Activated CD4-positive, alpha-beta memory T cell treated with anti-CD3 and anti-CD28 coated beads for 36 hours (primary cell): ENCODE measurements at places on chromosomes 2 and 18. TPM values are rescaled to one million over a fixed set of nuclear protein-coding genes. Genes with fewer than 3 reads are reported as not detected.

ERBB4 gene
- total RNA-seq, result not detected

GRCh38 chr18:53887447-53887846, 337.0 kb downstream of the MBD2 start:
- no peak for DNase-seq
- no peaks in the 10 kb centered on the region for H3K36me3 ChIP-seq
- H3K27ac ChIP-seq, result no peak overlapping the region
- no peaks in the 10 kb centered on the region for H3K4me1 ChIP-seq
- no peak overlapping the region for H3K4me3 ChIP-seq
- peaks cover 4% of the 10 kb centered on the region for H3K27me3 ChIP-seq

- no peak overlapping the region for H3K4me3 ChIP-seq
- H3K27ac ChIP-seq, result no peak overlapping the region
- no peaks in the 10 kb centered on the region for H3K4me1 ChIP-seq
- no peak for DNase-seq
Measured at GRCh38 chr2:79824086-79824786, 311.4 kb downstream of the CTNNA2 start.

DNA sequence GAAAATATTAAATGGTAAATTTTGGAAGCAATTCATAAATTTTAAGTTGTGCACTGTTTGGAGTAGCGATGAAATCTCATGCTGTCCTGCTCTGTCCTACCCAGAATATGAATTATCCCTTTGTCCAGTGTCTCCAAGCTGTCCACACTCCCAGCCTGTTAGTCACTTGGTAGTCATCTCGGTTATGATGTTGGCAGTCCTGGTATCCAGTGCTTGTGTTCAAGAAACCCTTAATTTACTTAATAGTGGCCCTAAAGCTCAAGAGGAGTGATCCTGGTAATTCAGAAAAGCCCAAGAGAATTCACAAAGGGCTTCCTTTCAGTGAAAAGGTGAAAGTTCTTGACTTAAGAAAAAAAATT, 71.8 kb upstream of the STAM2 start:
- no peaks in the 10 kb centered on the region for H3K4me1 ChIP-seq
- H3K4me3 ChIP-seq, result no peak overlapping the region
- H3K27me3 ChIP-seq, result peaks cover 4% of the 10 kb centered on the region
- H3K36me3 ChIP-seq, result no peaks in the 10 kb centered on the region
- no peak for DNase-seq

- peaks cover 96% of the 10 kb centered on the region for H3K4me1 ChIP-seq
- peak; percentile 89 for DNase-seq
- peak overlapping the region; percentile 98 for H3K27ac ChIP-seq
- H3K36me3 ChIP-seq, result no peaks in the 10 kb centered on the region
- H3K27me3 ChIP-seq, result no peaks in the 10 kb centered on the region
Measured at GRCh38 chr2:96527286-96528005, 9.1 kb upstream of the ARID5A start.

GRCh38 chr2:75340560-75340959, 141.2 kb upstream of the TACR1 start:
- no peak overlapping the region for H3K4me3 ChIP-seq
- no peak for DNase-seq
- H3K27ac ChIP-seq, result no peak overlapping the region
- no peaks in the 10 kb centered on the region for H3K27me3 ChIP-seq

GRCh38 chr18:78247615-78248289, 731.9 kb upstream of the SALL3 start:
- no peaks in the 10 kb centered on the region for H3K36me3 ChIP-seq
- H3K27me3 ChIP-seq, result no peaks in the 10 kb centered on the region
- no peak for DNase-seq
- H3K27ac ChIP-seq, result no peak overlapping the region
- H3K4me3 ChIP-seq, result no peak overlapping the region
- H3K4me1 ChIP-seq, result no peaks in the 10 kb centered on the region

DNA sequence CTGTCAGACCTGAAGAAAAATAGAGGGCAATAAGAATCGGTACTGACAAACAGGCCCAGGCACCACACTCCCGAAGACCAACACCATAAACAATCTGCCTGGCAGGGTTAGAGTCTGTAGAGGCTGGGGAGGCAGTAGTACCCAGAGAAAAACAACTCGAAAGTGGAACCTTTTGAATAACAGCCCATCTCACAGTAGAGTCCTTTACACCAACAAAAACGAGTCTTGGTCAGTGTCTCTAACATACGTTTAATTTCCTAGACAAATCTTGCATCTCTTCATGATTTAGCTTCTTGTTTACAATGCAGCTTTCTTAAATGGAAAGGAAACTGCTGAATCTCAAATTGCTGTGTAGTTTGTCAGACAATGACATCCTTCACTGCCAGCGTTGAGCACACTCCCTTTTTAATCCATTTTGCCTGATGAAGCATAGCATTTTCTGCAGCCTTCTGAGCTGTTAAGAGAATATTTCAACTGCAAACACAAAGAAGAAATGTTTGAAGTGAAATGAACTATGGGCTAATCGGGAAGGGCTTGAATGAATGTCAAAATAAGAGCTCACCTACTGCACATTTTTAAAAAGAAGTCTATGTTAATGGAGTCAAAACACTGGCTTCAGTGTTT, 73.1 kb upstream of the DSG1 start:
- H3K4me1 ChIP-seq, result no peaks in the 10 kb centered on the region
- H3K36me3 ChIP-seq, result no peaks in the 10 kb centered on the region
- no peak for DNase-seq
- no peaks in the 10 kb centered on the region for H3K27me3 ChIP-seq

GRCh38 chr2:104854498-104855220, 744 bp downstream of the POU3F3 start:
- peaks cover 69% of the 10 kb centered on the region for H3K27me3 ChIP-seq
- H3K27ac ChIP-seq, result peak overlapping the region; percentile 36
- no peak for DNase-seq
- peak overlapping the region; percentile 60 for H3K4me3 ChIP-seq
- H3K36me3 ChIP-seq, result peaks cover 5% of the 10 kb centered on the region
- H3K4me1 ChIP-seq, result peaks cover 38% of the 10 kb centered on the region

DNA sequence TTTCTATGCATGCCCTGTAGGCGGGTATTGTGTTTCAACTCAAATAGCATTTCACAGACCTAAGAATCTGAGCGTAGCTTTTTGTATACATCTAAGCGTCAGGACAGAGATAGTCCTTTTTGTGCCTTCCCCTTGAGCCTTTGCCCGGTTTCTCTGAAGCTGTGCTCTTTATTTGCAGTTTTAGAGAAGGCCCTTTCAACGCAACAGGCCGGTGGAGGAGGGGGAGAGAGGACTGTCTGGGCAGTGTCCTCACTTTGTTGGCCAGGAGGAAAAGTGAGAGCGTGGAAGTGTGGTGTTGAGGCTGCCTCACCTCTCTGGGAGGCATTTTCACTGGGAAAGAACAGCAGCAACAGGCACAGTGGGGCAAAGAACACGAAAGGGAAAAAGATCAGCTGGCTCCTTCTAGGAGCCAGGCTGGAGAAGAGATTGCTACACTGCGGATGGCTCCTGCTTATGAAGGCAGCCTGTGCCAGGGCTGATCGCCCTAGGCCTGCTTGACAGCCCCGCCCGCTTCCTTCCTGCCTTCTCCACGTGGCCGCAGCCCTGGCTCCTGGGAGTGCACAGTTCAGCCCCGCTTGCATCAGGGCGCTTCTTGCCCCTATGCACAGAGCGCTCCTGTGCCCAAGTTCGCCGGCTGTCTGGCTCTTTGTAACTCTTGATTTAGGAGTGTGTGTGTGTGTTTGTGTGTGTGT, 195.6 kb upstream of the POU3F3 start:
- DNase-seq, result no peak
- H3K27ac ChIP-seq, result no peak overlapping the region
- peaks cover 23% of the 10 kb centered on the region for H3K27me3 ChIP-seq
- H3K36me3 ChIP-seq, result no peaks in the 10 kb centered on the region
- H3K4me1 ChIP-seq, result peaks cover 4% of the 10 kb centered on the region
